ENCODE measurements at places on chromosomes 13 and 19. TPM values are rescaled to one million over a fixed set of nuclear protein-coding genes. Genes with fewer than 3 reads are reported as not detected.

The SLC25A41 gene
- 0.25 TPM for polyA plus RNA-seq

The BAX gene
- 164 TPM for polyA plus RNA-seq

The FSD1 gene
- 4.2 TPM for polyA plus RNA-seq

The OR10H1 gene
- not detected for polyA plus RNA-seq

The GPI gene
- 411 TPM for polyA plus RNA-seq

The MAST1 gene
- polyA plus RNA-seq, result 0.77 TPM

The ZNF223 gene
- 0.20 TPM for polyA plus RNA-seq

The ZNF626 gene
- 2.0 TPM for polyA plus RNA-seq

The ZNF541 gene
- polyA plus RNA-seq, result not detected

The SULT2B1 gene
- 0.11 TPM for polyA plus RNA-seq

The TMEM86B gene
- polyA plus RNA-seq, result 1.7 TPM

The ATP4A gene
- not detected for polyA plus RNA-seq

The EXOC3L2 gene
- polyA plus RNA-seq, result not detected

All from GM12878 (cell line).